ENCODE measurements at places on chromosomes 4 and X.

- DNase-seq, result no peak
Measured at GRCh38 chr4:116913451-116913850, 171.9 kb downstream of the TRAM1L1 start.

DNA sequence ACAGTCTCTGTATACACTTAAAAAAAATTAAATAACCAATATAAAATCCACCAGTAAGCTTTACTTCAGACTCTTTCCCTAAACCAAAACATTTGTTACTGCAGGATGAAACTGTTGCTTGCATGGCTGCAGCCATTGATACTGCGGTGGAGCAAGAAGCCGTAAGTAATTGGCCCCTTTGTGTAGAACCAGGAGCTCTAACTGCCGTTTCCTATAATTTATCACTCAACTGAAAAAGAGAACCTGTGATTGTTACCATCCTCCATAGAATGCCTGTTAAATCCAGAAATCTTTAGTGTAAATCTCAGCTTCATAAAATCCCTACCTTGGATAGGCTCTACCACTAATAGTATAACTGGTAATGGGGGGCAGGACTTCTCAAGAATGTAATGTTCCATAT lies 62.6 kb downstream of the KIF4A start:
- no peak for DNase-seq

GRCh38 chr4:127782275-127783025 lies at the start of gene HSPA4L:
Gene HSPA4L (plus strand): TSS chr4:127782322. CDS start chr4:127782551, 229 bp downstream.
- peak; percentile 43 for DNase-seq

- no peak for DNase-seq
Measured at GRCh38 chrX:44303119-44303518, 40.4 kb downstream of the EFHC2 start.

DNA sequence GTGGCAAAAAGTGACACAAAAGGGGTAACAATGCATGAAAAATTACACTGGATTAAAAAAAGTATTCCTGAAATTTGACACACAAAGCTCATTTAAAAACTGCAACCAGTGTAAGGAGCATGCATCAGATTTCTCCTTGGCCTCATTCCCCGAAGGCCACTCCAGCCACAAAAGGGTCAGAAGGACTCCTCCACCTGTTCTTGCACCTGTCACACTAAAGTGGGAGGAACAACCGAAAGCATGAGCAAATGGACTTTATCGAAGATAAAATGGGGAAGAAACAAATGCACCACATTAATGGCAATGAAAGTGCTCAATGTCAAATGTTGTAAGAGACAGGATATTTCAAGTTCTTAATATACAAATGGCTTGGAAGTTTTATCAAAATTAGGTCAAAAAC lies 88.2 kb downstream of the ADGRA3 start:
- no peak for DNase-seq

GRCh38 chrX:48580662-48581061 lies 6.4 kb downstream of the RBM3 start:
- DNase-seq, result no peak

DNA sequence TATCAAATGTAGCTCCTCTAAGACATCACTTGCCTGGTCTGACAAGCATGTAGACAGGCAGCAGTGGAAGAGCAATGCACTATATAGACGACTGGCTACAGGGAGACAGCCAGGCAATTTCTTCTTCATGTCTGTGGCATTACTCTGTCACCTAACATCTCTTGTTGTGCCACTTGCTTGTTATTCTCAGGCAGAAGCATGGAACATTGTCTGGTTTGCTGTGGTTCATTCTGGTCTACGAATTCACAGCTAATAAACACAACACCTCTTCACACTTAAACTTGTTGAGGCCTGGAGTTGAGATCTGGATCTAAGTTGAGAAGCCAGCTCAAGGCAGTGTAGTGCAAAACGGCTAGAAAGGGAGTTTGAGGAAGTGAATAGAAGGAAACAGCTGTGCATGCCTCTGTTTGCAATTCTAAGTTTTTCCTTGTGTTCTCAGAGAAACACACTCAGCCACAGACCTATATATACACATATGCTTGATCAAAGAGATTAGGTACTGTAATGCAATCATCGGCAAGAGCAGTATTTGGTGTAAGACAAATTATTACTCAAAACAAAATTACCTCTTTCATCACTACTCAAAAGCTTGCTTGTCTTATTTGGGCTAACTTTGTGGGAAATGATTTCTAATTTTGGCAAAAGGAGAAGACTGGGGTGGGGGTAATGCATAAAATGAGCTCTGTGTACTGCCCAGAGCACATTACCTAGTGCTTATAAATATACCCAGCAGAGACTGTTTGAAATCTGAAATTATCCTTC lies 243.8 kb downstream of the PPP3CA start:
- no peak for DNase-seq

- no peak for DNase-seq
Measured at GRCh38 chr4:171793723-171794122, 19.5 kb upstream of the GALNTL6 start.

GRCh38 chr4:15837591-15837990 lies 59.5 kb downstream of the CD38 start:
- no peak for DNase-seq

DNA sequence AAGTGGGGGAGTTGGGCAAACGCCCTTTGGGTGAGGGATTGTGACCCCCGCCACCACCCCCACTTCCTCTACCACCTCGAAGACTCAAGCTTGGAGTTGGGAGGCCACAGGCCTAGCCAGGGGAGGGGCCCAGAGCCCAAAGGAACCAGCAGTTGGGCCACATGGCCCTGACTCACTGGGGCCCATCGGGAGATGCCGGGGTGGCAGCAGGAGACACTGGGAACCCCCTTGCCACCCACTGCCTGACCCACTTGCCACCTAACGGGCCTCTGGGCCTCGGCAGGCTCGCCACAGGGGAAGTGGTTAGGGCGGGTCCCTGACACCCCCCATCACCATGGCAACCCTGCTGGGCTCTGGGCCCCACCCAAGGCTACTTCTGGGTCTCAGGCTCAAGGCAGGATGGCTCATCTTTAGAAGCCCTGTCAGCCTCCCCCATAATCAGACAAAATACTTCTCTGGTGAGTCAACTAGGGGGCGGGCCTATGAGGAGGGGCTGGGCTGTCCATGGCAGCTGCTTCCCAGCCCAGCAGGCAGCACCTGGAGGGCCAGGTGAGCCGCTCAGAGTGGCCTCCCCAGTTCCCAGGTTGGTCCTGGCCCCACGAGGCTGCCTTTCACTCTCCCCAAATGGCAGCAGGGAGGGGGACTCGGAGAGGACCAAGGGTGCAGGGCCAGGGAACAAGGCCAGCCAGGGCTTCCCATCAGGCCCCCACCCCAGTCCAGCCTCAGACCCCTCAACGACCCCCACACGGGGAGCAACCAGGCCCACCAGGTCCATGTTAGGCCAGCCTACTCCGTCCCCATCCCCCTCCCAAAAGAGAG lies 5.6 kb downstream of the FLNA start:
- no peak for DNase-seq

DNA sequence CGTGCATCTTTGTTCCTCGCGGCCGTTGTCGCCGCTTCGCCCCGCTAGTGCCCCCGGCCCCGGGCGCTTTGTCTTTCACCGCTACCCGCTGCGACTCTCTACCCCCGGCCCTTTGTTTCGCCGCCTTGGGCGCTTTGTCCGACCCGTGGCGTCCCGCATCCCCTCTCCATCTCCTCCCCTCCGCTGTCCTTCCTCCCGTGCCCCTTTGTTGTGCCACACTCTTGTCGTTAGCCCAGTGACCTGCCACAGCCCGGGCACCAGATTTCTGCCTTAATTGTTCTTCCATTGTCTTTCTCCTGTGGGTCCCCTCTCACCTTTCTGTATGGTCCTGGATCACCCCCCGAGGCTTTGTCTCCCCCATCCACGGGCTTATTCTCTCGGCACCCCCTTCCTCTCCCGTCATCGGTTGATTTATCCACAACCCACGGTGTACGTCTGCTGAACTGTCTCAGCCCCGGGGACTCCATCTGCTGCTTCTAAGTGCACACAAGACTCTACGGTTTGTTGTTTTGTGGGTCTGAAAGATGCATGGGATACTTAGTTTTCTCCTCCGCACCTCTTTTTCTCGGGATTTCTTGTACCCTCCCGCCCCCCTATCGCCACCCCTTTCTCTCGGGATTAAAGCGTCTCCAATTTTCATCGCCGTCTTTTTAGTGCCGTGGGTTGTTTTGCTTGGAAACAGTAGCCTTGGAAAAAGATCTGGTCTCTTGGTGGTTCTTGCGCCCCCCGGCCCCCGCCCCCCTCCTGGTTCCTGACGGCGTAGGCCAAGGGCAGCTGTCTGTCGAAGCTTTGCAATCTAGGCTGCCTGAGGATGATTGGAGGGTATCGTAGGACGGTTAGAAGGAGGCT lies 783 bp downstream of the RBPJ start:
- DNase-seq, result no peak

- no peak for DNase-seq
Measured at GRCh38 chr4:183333983-183334382, 11.8 kb upstream of the CLDN24 start.

DNA sequence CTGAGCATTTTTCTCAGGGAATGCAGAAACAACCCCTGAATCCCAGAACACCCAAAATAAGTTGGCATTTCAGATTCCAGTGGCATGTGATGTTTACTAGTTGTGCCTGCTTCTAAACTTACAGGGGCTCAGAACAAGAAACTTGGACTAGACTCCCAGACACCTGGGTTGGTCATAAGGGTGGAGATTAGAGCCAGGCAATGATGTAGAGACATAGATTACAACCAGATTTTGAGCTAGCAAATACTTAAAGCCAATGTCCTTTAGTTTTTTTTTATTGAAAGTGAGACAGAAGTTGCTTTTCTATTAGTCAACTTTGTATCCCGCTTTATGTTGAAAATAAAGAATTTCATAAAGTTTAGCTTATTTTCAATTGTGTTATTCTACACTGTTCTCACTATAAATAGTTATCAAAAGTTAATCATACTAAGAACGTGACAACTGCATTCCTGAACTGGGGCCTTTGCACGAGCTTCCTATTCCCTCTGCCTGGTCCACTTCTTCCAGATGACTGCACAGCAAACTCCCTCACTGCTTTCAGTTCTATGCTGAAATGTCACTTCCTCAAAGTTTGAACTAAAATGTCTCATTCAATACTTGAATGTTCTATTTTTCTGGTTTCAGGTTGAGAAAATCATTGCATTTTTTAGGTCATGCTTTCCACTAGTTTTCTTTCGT lies 224.7 kb upstream of the PPP1R2C start:
- DNase-seq, result no peak

DNA sequence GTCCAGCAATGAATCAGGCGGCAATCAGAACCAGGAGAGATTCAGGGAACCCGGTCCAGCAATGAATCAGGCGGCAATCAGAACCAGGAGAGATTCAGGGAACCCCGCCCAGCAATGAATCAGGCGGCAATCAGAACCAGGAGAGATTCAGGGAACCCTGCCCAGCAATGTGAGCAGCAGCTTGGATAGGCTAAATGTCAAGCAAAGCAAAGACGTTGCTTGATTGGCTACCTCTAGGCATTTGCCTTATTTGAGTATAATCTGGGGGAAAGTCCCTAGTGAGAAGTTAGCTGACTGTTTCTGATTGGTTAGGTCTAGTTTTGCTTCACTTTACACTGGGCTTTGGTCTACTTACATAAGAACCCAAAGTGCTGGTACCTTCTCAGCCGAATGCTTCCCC lies 1212.2 kb upstream of the TENM3 start:
- no peak for DNase-seq

DNA sequence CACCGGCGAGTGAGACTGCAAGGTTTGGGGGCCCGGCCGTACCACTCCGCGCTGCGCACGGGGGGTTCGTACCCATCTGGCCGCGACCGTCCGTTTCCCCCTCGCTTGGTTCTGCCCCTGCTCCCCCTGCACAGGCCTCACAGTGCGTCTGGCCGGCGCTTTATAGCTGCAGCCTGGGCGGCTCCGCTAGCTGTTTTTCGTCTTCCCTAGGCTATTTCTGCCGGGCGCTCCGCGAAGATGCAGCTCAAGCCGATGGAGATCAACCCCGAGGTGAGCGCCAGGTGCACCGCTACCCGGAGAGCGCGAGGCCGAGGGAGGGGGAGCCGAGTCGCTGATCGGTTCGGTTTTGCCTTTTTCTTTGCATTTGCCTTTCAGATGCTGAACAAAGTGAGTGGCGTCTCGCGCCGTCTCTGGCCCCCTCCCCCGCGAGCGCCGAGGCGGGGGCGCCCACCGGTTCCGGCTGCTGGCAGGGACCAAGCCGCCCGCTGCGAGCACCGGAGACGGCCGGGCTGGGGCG lies at the start of gene UCHL1:
Gene UCHL1 (plus strand): TSS at position 189 of the 517 bp plus-strand sequence. CDS start 49 bp downstream, at position 238.
- DNase-seq, result peak; percentile 77

DNA sequence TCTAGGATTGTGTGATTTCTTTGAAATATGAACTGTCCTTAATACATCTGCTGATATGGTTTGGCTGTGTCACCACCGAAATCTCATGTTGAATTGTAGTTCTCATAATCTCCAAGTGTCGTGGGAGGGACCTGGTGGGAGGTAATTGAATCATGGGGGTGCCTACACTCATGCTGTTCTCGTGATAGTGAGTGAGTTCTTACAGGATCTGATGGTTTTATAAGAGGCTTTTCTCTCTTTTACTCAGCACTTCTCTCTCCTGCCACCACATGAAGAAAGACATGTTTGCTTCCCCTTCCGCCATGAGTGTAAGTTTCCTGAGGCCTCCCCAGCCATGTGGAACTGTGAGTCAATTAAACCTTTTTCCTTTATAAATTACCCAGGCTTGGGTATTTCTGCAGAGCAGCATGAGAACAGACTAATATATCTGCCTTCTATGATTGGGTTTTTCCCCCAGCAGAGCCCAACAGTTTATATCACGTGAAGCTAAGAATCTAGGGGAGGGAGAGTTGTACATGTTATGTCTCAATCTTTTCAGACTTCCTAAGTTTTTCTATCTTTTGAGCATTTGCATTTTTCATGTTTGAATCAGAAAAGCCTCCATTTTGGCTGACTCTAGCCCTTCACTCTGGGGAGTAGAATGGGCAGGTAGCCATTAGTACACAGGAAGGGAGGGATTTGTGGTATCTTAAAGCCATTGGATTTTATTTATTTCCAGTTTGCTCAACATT lies 58.9 kb downstream of the PLAC1 start:
- DNase-seq, result no peak

DNA sequence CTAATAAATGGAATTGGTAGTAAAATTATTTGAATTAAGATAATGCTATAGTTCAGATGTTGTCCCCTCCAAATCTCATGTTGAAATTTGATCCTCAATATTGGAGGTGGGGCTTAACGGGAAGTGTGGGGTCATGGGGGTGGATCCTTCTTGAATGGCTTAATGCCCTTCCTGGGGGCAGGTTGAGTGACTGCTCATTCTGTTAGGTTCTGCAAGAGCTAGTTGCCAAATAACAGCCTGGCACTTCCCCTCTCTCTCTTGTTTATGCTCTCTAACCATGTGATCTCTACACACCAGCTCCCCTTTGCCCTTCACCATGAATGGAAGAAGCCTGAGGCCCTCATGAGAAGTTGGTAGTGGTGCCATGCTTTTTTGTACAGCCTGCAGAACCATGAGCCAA lies 724.8 kb upstream of the FTHL17 start:
- DNase-seq, result no peak

Data from SHP77 (cell line).